ENCODE measurements at places on chromosomes 12 and 14.

DNA sequence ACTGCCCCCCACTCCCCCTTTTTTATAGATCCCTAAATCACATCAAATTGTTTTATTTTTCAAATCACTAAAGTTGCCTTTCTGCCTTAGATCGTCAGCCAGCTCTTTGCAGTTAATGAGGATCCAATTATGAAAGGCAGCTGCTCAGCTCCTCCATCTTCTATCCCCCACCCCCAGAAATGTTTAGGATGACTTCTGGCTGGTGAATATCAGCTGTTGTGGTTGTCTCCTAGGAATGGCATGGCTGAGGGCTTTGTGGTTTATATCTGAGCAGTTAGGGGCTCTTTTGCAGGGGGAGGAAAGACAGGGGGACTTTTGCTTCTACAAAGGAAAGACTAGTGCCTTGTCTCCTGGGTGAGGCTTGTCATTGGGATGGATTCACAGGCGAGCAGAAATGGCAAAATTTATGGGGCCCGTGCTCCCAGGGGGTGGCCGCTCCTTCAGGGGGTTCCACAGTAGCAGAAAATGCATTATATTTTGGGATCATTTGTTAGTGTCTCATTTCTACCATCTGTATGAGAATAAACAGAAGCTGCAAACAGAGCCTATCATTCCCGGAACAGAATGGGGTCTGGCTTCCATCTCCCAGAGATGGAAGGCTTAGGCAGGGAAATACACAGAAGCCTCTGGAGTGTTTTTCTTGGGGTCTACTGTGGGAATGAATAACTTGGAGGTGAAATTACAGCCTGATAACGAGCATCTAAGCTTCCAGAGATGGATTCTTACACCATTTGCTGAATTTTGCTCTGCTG, 6.5 kb downstream of the JDP2 start:
- DNase-seq: no peak

DNA sequence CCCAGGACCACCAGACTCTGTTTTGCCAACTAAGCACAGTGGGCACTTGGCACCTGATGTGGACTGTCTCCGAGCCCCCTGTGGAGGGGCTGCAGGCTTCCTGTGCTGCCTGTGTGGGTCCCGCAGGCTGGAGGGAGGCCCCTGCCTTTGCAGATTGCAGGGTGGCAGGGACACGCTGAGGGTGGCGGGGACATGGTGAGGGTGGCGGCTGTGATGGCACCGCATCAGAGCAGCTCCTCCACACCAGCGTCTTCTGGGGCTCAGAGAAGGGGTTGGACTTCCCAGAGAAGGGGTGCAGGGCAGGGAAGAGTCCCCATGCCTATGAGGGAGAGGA, 8.1 kb downstream of the ZFYVE21 start:
- DNase-seq: no peak

DNA sequence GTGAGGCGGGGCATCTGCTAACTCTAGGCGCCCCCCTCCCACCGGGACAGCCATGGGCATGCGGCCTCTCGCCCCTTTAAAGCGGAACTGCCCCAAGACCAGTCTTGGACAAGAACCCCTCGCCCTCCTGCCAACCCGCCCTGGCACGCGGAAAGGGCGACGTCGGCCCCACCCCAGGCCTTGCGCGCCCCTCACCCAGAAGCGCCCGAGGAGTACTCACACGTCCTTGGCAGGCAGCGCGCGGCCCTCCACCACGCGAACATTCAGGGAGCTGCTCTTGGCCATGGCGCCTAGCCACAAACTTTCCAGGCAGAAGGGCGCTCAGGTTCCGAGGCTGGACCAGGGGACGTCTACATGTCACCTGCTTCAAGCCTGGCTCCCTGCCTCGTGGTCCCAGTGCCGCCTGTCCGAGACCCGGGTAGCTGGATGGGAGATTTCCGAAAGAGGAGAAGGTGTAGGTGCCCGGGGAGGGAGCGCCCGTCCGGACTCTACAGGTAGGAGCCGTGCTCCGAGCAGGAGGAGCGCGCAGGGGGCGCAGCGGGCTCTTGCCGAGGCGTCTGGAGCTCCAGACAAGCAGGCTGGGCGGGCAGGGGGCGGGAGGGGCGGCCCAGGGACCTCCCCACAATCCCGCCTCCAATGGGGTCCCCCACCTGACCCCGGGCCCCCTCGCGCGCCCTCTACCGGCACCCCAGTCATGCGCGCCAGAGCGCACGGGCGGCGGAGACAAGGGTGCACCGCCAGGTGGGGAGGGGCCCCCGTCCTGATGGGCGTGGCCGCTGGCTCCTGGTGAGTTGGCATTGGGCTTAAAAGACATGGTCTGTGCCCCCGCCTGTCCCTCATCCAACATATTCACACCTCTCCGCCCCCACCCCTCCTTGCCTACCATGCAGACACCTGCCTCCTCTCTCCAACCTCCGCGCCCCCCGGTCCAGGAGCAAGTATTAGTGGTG, at the start of gene RASAL1:
Gene RASAL1 (minus strand): TSS at position 584 of the 950 bp plus-strand sequence. CDS start 299 bp downstream, at position 285.
- peak; percentile 57 for DNase-seq

- no peak for DNase-seq
These were observed 125.5 kb upstream of the SLC35F4 start for GRCh38 chr14:57991353-57991752.

DNA sequence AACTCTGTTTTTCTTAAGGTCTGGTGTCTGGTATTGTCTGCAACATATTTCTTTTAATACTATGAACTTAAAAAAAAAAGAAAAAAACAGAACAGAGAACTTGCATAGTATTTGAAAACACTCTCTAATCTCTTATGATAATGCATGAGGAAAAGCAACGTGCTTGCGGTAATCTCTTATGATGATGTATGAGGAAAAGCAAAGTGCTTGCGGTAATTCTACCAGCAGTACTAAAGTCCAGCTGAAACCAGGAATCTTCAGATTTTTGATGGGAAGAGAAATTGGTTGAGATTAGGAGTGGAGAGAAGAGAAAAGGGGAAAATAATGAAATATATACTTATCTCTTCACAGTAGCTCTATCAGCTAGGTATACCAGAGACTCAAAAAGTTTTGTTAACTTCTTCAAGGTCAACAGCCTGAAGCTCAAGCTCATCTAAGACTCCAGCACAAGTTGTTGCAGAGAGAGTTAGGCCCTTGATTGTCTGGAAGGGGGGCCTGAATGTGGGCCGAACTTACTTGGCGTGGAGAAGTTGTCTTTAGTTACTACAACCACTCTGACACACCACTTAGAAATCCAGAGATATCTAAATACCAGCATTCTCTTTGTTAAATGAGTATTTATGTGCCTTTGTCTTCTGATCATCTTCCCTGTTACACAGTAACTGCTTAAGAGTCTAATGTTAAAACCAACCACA, 240.4 kb downstream of the PRKD1 start:
- no peak for DNase-seq

GRCh38 chr12:131473261-131473660, 237.6 kb upstream of the SFSWAP start:
- no peak for DNase-seq

DNA sequence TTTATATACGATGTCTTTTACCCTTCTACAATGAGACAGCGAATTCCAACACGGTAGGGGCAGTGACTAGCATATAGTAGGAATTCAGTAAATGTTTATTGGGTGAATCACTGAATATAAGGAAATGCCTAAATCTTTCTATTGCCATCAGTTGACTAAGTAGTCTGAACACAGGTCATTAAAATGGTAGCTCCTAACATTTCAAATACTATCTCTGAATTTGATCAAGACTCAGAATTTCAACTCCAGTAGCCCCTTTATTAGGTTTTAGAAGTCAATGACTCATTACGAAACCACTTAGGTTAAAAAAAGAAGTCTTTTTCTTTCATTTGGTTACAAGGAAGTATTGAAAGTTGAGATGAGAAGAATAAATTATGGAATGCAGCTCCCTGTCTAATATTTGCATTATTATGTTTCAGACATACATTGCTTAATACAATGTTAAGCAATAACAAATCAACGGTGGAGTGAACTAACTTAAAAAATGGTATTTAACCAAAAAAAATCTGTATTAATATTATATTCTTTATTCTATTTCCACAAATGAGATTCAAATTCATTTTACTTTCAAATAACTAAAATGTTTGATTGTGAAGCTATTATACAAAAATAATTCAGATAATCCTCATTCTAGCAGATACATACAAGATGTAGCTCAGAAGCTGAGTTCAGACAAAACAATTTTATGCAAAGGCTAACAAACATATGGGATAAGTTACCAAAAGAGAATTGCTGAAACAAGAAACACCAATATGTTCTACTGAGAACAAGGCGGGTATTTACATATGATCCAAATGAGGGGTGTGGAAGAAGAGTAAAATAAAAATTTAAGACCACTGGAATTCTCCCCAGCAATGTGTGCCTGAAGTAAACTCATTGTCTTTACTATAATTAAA, 302.7 kb downstream of the CEP128 start:
- DNase-seq: no peak

Data from central memory CD8-positive, alpha-beta T cell (primary cell).